Sigmoid colon (tissue), 7 donors: ENCODE measurements at places on chromosomes 4 and X.
A peak's percentile ranks its signal among the peaks of the same experiment; 100 is the strongest.

GRCh38 chrX:56726605-56727004, 2.4 kb upstream of the NBDY start:
- no peak for DNase-seq

- no peak for DNase-seq
These were observed 59.3 kb downstream of the MSN start for GRCh38 chrX:65726715-65727114.

- DNase-seq: no peak
These were observed 24.9 kb downstream of the GLRA2 start for GRCh38 chrX:14554131-14554715.

DNA sequence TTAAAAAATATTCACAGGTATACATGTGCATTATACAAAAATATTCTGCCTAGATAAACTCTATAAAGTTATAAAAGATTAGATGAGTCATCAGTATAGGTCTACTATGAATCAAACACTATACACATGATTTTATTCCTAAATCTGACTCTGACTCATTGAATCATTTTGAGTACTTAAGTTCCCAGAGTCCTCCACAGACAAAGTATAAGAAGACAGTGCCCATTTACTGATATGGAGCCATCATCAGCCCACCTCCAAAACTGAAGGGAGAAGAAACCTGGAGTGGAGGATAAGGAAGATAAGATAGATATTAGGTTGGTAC, 28.7 kb upstream of the ANTXR2 start:
- DNase-seq: no peak

DNA sequence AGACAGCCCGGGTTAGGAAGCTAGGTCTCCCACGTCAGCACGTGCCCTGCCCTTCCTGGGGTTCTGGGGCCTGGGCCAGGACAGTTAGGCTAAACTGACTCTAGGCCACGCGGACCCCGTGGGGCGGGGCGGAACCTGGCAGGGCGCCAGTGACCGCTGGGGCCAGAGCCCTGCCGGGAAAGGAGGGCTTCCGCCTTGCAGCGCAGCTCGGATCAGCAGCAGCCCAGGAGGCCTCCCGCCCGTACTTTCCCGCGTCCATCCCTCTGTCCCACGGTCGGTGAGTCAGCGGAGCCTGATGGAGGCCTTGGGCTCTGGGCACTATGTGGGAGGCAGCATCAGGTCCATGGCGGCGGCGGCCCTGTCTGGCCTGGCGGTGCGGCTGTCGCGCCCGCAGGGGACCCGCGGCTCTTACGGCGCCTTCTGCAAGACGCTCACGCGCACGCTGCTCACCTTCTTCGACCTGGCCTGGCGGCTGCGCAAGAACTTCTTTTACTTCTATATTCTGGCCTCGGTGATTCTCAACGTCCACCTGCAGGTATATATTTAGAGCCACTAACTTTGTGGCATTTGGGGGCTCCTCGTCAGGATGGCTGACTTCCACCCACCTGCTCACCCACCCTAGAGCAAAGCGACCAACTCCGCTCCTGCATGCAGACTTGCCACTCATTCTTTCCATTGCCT, at the start of gene SMIM10:
Gene SMIM10, plus strand, starts transcription at position 191 of the 681 bp plus-strand sequence. Its CDS starts 105 bp downstream, at position 296.
- peak; percentile 87 for DNase-seq

GRCh38 chr4:137069473-137069872, 462.8 kb downstream of the PCDH18 start:
- DNase-seq: no peak

- no peak for DNase-seq
These were observed 118.7 kb downstream of the KLHL8 start for GRCh38 chr4:87101543-87102199.

DNA sequence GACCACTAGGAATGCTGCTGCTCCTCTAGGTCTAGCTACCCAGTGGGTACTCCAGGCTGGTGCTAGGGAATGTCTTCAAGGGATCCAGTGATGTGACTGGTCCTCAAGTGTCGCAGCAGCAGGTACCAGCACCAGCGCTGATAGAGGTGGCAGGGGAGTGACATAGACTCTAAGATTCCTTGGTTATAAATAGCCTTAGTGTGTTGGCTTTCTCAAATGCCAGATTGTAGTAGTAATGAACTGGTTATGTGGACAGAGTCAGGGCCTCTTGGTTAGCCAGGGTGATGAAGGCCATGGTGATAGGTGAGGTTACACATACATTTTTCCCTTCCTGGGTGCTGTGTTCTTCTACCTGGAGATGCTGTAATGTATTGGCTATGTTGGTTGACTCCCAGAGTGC, 38.3 kb downstream of the DCLK2 start:
- no peak for DNase-seq

GRCh38 chr4:6658209-6658595, 17.7 kb downstream of the MRFAP1 start:
- DNase-seq: no peak

GRCh38 chr4:37490391-37491347, 195.5 kb downstream of the RELL1 start:
- DNase-seq: no peak

GRCh38 chr4:99180382-99181070, 36.4 kb upstream of the ADH4 start:
- DNase-seq: peak; percentile 79

DNA sequence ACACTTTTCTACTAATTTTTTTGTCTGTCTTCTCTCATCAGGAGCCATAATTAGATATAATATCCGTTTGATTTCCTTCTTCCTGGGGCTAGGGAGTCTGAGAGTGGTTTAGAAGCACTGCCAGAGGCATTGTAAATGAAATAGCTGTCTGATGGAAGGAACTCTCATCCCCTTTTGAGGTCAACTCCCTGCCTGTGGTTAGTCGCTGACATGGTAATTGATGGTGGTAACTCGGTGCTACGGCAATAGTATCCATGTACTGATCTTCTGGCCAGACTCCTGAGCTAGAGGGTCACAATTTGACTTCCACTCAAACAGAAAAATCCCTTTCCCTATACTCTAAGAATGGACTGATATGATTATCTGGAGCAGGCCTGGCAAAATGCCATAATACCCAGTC, 108.1 kb upstream of the TRPC5 start:
- DNase-seq: no peak

- DNase-seq: no peak
These were observed 81.2 kb downstream of the ADAM29 start for GRCh38 chr4:174999407-174999806.

GRCh38 chr4:169765835-169766234, 8.1 kb upstream of the HPF1 start:
- no peak for DNase-seq

DNA sequence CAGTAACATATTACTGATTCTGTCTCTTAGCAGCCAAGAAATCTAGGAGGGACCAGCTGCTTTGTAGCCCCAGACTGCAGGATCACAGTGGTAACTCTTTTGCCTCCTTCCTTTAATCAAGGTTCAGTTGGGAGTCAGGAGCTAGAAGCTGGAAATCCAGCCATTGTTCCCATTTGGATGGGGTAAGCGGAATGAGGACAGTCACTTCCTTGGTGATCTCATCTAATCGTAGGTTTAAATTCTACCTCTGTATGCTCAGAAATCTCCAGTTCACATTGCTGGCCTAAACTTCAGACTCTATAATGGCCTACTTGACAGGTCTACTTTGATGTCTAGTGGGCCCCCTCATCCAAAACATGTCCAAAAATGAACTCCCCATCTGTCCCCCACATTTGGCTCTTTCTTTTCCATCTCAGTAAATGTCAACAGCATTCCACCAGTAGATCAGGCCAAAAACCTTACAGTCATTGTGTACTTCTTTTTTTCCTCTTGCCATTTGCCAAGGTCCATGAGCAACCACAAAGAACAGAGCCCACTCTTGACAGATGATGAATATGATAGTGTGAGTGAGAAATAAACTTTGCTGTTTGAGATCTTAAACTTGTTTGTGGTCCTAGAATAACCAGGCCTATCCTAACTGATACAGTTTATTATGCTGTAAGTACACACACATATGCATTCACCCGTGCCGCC, 40.1 kb downstream of the WWC2 start:
- no peak for DNase-seq

DNA sequence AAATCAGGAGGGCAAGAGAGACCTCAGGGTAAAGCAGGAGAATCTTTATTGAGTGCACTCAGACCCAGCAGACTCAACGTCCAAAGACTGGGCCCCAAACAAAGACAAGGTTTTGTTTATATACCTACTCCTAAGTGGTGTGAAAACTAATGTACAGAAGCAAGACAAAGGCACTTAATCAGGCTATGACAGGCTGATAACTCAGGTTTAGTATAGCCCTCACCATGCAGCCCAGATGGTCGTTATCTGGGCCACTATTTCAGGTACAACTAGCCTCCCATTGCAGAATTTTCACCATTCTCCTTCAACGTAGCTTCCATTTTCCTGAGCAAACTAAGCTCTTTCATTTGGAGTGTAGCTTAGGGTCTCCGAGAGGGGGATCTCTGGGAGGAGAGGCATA, 36.9 kb downstream of the SULT1E1 start:
- DNase-seq: no peak

- DNase-seq: no peak
These were observed 378.3 kb downstream of the FBXW7 start for GRCh38 chr4:152157629-152158028.

DNA sequence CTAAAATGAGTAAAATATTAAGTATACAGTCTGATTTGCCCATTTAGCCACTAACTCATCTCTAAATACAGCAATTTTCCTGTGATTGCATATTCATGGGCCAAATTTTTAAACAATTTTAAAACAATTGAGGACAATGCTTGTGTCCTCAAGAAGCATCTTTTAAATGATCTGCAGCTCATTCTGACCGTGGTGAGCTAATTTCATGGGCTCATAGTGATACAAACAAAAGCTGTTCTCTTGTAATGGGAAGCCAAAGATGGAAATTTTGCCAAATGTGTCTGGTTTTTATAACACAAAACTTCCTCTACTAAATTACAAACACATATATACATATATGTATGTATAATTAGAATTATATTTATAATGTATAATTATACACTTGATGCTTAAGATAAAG, 39.7 kb downstream of the HMGB2 start:
- DNase-seq: no peak

DNA sequence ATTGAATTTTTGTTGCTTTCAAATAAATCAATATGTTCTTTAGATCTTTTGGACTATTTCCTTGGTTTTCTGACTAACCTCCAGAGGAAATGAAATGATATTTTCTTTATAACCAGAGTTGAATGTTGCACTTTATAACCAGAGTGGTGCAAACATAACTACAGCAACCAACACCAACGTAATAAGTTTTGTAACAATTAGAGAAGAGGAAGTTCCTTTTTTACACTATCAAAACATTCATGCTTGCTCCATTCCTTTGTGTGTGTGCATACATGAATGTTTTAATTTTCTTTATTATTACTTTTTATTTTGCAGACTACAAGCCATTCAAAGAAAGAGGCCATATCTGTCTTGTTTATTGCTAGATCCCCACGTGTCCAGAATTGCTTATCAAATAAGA, 193.0 kb upstream of the PPP3CA start:
- no peak for DNase-seq
